ENCODE measurements at places on chromosomes 3 and 15.

GRCh38 chr3:113985541-113985940 lies 37.7 kb downstream of the ZDHHC23 start:
- DNase-seq = no peak

DNA sequence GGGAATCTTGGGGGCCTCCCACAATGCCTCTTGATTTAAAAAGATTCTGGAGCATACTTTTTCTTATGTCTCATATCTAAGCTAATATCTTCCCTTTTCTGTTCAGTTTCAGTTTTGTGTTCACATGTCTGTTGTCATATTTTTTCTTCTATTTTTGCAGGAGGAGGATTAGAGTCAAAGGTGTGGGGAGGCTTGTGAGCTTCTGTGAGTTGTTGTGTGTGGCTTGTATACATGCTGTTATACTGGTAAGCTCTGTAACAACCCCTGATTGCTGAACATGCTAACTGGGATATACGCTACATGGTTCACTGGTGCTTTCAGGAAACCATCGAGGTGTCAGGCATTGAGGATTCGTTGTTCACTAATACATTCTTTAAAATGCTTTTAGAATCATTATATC lies 83.5 kb downstream of the SLC25A26 start:
- DNase-seq = no peak

DNA sequence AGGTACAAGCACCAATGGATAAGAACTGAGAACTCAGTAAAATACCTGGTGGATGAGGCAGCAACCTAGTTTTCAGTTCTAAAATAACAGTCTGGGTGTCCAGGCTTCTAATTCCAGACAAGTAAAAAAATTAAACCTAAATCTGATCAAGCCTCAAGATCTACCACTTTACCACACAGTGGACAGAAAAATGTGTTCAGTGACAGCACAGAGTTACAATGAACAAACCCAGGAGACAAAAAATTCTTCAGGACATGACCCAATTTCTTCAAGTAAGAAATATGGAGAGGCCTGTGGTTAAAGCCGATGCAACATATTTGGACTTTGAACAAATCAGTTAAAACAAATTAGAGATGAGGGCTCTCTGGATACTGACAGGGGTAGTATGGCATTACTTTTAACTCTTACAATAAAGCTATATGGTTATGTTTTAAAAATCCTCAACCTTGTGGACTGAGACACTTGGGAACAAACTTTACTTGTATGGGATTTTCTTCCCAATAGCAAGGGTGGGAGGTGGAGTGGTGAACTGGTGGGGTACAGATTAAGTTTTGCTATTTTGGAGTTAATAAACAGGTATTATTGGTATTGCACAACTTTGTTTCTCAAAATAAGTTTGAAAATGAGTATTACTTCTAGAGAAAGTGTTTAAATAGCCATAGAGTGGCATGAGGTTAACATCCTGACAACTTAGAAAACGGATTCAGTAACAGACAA lies 14.2 kb downstream of the CCNL1 start:
- no peak for DNase-seq

DNA sequence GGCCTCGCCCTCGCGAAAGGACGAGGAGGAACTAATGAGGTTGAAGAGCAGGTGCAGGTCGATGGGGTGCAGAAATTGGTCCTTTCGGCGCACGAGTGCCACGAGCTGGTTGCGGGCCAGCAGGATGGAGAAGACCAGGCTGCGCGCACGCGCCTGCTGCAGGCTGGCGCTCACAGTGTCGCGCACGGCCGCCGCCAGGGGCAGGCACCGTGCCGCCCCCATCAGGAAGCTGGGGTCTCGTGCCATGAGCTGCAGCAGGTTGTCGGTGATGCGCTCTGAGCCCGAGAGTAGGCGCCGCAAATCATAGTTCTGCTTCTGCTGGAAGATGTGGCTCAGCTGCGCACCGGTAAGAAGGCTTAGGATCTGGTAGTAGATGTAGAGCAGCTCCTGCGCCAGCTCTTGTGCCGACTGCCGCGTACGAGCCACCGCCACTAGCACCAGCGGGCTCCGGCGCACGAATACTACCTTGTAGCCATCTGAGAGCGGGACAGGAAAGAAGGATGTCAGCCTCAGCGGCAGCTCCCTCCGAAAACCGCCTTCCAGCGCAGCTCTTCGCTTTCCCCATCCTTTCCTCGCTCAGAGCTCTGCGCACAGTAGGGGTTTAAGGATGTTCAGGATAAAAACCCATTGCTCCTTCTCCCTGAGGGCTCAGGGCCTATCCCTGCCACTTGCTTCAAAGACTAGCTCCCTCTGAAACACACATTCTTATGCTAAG lies 6.9 kb upstream of the MST1R start:
- no peak for DNase-seq

DNA sequence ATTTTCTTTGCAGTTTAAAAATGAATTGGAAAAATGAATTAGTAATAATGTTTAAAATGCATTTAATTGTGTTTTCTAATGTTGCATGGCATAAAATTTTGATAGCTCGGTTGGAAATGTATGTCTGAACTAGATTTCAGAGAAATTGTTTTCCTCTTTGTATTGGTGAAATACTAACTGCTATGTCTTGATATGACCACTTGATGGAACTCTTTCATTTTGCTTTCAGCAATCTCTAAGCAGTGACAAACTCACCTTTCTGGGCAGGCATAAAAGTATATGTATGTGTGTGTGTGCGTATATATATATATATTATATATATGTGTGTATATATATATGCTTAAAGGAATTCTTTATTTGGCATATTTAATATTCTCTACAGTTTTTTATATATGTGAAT lies 239.3 kb upstream of the ZNF717 start:
- DNase-seq = no peak

- no peak for DNase-seq
Observed at GRCh38 chr3:50557915-50558314, 9.6 kb downstream of the C3orf18 start.

DNA sequence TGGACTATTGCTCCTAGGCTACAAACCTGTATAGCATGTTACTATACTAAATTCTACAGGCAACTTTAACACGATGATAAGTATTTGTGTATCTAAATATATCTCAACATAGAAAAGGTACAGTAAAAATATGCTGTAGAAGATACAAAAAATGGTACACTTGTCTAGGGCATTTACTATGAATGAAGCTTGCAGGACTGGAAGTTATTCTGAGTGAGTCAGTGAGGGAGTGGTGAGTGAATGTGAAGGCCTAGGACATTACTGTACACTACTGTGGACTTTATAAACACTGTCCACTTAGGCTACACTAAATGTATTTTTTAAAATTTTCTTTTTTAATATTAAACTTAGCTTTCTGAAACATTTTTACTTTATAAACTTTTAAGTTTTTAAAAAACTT lies 140.5 kb upstream of the SGO1 start:
- no peak for DNase-seq

DNA sequence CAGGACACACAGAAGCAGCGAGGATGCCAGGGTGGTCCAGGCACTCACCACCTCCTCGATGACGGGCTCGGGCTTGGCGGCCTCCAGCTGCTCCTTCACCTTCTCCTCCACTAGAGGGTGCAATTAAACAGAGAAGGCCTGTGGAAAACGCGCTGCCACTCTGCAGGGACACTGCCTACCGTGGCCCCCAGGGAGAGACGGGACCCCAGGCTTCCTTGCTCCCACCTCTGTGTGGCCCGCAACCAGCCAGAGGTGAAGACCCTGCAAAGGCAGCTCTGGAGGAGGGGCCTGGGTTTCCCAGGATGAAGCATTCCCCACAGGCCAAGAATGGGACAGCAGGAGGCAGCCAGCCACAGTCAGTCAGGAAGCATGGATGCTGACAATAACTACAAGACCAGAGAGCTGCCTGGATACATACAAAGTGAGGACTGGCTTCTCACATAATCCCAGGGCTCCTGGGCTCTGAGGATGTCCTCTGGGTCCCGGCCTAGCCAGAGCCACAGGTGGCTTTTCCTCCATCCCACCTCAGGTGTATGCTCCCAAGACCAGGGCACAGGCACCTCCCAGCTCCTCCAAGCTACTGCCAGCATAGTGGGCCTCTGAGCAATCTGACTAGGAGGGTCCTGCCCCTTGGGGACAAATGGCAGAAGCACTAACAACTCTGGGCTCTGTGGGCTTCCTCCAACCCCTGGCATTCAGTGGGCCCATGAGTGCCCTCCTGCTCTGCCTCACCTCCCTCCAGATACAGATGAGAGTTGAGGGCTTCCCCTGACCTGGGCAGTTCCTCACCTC lies 46.2 kb downstream of the PTH1R start:
- DNase-seq = no peak

- DNase-seq = no peak
Observed at GRCh38 chr3:180324791-180325190, 277.2 kb upstream of the TTC14 start.
